ENCODE measurements at places on chromosomes 2 and 18.

- no peak for DNase-seq
Observed at GRCh38 chr2:160301420-160301819, 101.3 kb upstream of the ITGB6 start.

DNA sequence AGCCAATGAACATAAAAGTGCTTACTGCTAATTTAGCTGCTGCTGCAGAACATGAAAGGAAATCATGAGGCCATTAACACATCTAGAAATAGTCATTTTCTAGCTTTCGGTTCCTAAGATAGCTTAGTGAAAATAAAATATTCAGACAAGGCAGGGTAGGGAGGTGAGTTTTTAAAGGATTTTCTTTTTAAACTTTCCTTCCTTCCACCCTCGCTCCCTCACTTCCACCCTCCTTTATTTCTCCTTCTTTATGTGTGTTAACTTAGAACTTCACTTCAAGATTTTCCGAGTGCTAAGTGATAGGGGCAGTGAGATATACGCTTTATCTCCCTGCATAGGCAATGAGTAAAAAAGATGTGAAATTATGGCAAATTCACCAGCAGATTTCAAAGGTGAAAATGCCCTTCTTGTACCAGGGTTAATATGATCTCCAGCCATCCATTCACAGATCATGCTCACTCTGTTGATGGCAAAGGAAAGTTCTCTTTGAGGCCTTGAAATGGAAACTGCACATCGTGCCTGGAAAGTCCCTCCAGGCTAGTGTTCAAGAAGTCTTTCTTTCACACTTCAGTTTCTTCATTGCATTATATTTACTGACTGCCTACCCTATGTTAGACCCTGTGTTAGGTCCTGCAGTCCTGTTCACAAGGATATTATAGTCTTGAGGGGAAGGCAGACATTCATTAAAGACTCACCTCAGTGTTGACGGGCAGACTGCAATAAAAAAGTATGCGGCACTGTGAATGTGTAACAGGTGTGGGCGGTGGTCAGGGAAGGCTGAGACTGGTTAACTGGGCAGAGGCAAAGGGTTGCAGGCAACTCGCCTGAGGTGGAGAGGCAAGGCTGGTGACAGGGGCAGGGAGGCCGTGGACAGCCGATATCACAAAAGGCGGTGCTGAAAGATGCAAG lies 200.8 kb downstream of the PLCL1 start:
- no peak for DNase-seq

DNA sequence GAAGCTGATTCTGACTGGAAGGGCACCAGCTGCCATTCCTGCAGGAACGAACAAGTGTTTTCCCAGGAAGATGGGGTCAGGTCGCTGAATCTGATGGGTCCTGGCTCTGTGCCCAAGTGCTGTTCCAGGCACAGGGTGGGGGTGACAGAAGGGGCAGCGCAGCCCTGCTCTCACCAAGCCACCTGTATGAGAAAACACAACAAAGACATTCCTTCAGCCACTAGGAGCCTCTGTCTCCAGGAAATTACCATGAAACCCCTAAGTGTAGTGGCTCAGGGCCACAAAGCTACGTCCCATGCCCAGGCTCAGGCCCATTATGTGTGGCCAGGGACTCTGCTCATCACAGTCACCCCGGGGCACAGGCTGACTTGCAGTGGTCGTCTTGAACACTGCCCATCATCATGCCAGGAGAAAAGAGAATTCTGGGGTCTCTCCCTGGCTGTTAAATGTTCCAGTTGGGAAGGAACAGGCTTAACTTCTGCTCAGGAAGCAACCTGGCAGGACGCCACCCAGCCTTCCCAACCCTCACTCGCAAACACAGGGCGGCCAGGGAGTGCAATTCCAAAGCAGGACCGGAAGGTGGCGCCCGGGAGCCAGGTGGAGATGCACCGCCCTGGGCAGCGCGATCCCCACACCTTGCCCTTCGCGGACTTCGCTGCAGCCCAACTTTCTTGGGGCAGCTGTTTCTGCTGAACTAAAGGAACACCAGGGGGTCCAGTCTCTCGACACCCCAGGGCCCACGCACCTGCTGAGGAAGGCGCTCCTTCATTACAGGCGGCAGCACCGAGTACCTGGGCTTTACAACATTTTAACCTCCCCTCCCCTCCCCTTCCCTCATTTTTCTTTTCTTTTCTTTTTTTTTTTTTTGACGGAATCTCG lies 11.0 kb upstream of the SFTPB start:
- peak; percentile 54 for DNase-seq

DNA sequence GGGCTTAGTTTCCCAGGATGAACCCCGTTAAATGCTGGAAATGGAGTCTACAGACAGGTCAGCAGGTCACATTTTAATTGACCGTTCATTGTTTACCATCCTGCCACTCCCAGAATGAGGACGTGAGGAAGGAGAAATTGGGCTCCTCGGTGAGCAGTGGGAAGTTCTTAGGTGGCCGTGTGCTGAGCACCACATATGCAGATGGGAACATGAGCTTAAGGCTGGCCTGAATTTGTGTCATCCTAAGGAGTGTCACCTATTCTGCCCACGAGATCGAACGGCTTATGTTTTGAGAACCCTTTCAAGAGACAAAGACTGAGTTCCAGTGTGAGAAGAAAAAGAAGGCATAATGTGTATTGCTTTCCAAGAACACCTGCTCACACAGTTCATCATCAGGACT lies 234.4 kb upstream of the PXDN start:
- DNase-seq: no peak

GRCh38 chr2:11473659-11474433 lies 7.9 kb upstream of the E2F6 start:
- no peak for DNase-seq

DNA sequence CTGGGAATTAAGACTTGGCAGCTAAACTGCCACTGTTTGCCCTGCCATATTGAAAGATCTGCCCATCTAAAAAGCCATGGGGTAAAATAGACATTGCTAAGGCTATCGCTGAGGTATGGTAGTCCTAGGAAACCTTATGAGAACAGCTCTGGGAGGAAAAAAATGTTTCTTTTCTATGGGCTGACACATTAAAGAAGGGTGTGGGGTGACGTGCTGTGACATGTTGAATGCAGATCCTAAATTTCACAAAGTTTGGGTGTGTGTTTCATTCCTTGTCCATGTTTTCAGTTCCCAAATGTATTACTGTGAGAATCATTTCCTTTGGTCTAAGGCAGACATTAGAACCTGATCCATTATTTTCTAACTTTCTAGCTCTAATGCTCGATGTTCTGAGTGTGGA lies 766.4 kb downstream of the BCL11A start:
- DNase-seq: no peak

GRCh38 chr2:207993151-207993763 lies 32.1 kb downstream of the PLEKHM3 start:
- no peak for DNase-seq

DNA sequence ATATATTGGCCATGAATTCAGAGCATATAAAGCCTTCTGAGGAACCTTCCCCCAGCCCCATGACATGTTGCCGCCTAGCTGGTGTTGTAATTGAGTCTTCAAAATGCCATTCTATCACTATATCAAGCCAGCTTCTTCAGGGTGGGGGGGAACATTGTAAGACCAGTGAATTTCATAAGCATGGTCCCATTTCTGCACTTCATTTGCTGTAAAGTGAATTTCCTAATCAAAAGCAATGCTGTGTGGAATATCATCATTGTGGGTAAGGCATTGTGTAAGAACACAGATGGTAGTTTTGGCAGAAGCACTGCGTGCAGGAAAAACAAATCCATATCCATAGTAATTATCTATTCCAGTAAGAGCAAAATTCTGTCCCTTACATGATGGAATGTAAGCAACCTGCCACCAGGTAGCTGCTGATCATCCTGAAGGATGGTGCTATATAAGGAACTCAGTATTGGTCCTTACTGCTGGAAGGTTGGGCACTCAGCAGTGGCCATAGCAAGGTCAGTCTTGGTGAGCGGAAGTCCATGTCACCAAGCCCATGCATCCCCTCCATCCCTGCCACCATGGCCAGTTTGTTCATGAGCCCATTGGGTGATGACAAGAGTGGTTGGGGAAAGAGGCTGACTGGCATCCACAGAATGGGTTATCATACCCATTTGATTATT lies 159.4 kb downstream of the COPS8 start:
- DNase-seq: no peak

- DNase-seq: no peak
Observed at GRCh38 chr2:131085646-131086045, 7.6 kb downstream of the FAM168B start.

DNA sequence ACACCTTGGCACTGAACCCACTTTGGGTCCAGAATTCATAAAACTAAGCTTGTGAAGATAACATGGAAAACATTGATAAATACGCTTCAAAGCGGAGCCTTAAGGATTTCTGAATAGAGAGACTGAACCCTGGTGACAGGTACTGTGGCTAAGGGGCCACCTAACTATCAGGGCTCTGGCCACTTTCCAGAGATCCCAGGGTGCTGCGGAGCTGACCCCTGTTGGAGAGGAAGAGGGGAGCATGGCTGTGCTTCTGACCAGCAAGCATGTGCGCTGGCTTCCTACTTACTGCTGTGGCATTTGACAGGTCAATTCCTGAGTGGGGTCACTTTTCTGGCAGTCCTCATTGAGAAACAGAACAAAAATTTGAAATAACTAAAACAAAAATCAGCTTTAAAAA lies 228.3 kb downstream of the NAPG start:
- DNase-seq: no peak

- no peak for DNase-seq
Observed at GRCh38 chr18:46716827-46717226, 40.0 kb downstream of the ST8SIA5 start.

GRCh38 chr2:208496129-208496528 lies 89.5 kb downstream of the PTH2R start:
- no peak for DNase-seq

DNA sequence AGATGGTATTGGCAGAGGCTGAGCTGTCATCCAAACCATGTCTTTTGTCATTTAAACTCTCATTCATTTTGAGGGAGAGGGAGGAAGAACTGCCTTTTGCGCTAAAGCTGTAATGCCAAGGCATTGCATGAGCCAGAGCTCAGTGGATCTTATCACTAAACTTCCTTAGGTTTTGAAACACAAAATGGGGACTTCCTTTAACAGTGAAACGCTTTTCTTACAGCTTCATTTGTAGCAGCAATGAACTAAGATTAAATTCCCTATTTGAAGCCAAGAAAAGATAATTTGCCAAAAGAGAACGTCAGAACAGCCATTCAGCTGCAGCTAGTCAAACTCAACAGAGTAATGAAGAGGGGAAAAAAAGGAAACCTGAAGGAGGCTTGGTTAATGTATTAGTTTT lies 143.5 kb upstream of the MMADHC start:
- DNase-seq: no peak

DNA sequence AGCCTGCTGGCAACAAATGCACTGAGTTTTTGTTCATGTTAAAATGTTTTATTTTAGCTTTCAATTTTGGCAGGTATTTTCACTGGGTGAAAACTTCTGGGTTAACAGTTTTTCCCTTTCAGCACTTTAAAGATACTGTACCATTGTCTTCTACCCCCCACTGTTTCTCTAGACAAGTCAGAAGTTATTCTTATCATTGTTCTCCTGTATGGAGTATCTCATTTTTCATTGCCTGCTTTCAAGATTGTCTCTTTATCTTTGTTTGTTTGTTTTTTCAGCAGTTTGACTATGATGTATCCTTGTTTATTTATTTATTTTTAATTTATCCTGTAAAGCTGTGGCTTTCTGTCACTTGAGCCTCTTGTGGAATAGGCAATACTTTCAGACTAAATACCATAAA lies 277.0 kb downstream of the ICOS start:
- DNase-seq: no peak

DNA sequence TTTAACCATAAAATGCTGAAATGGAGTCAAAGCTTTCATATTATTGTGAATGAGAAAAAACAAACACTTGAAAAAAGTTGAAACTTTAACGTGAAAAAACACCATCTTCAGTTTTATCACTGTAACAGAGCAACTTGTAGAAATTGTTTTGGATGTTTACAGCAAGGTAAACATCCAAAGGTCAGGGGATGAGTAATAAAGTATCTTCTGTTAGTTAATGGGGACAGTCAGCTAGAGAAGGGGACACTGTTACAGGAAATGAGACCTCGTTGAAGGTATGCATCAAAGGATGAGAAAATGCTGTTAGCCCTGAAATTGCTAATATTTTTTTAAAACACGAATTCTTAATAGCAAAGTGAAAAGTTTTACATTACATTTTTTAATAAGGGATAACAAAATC lies 2.9 kb downstream of the RHBDD1 start:
- DNase-seq: no peak

- DNase-seq: no peak
Observed at GRCh38 chr2:120667981-120668380, 67.7 kb upstream of the GLI2 start.

DNA sequence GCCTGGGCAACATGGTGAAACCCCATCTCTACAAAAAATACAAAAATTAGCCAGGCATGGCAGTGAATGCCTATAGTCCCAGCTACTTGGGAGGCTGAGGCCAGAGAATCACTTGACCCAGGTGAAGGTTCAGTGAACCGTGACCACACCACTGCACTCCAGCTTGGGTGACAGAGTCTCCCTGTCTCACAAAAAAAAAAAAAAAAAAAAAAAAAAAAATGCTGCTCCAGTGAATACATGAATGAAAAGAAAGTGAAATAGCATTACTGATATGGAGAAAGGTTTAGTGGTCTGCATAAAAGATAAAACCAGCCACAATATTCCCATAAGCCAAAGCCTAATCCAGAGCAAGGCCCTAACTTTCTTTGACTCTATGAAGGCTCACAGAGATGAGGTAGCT lies 44.5 kb downstream of the METTL8 start:
- DNase-seq: no peak

- no peak for DNase-seq
Observed at GRCh38 chr18:8942909-8943545, 159.5 kb upstream of the NDUFV2 start.

DNA sequence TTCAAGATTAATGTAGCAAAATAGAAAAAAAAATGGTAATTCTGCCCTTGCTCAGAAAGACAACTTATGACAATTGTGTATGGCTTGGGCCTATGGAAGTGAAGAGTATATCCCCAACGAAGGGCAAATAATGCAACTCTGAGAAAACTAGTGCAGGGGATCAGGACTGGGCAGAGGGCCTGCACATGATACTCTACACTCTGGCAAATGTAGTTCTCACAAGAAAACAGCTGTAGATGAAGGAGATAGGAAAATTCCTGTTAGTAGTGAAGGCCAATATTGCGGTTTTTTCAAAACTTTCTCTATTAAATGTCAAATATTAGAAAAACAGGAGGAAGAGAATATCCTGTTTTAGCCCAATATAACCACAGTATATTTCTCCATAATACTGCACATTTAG lies 77.8 kb downstream of the SCN9A start:
- DNase-seq: no peak

- no peak for DNase-seq
Observed at GRCh38 chr2:109331896-109332848, 203.2 kb downstream of the SH3RF3 start.

DNA sequence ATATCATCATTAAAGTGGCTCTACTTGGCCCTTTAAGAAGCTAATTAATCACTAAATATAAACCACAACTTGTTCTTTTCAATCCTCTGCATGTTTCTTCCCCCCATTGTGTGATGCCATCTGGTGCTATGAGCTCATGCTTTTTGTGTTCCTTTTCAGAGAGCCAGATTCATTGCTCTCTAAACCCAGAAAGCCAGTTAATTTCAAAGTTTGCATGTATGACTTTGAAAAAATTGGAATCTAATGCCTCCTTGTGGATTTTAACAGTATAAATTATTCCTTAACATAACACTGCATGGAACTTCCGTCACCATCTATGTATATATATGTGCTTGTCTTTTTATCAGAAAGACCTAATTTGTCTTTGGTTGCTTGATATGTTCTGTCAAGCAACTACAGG lies 31.1 kb downstream of the TMEM178A start:
- no peak for DNase-seq

- no peak for DNase-seq
Observed at GRCh38 chr2:6648596-6649247, 217.0 kb downstream of the CMPK2 start.

- no peak for DNase-seq
Observed at GRCh38 chr18:23832911-23833310, 143.7 kb downstream of the LAMA3 start.

All from activated naive CD4-positive, alpha-beta T cell (primary cell).